ENCODE measurements at places on chromosomes 3 and 15.

- no peak for DNase-seq
These were observed 41.8 kb upstream of the IQSEC1 start for GRCh38 chr3:13114811-13115575.

DNA sequence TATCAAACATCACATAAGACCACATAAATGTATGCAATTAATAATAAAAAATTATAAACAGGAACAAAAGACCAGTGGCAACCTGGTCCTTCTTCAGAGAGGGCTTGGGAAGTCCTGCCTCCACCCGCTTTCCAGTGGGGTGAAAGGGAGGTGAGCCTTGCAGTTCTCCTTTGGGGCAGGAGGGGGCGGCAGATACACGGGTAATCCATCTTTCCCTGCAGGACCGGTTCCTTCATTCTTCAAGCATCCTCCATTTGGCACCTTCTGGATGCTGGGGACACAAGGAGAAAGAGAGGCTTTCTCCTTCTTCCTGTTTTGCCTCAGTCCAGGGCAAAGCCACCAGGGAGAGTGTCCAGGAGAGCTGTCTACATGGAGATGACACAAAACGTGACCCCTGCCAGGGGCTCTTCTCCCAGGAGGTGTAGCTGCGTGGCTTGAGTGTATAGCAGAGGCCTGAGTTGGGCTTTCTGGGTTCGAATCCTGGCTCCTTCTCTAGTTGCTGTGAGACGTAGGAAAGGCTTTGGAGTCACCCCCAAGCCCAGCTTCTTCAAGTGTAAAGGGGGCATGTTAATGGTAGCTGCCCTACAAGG, 23.2 kb downstream of the RPLP1 start:
- peak; percentile 76 for DNase-seq

DNA sequence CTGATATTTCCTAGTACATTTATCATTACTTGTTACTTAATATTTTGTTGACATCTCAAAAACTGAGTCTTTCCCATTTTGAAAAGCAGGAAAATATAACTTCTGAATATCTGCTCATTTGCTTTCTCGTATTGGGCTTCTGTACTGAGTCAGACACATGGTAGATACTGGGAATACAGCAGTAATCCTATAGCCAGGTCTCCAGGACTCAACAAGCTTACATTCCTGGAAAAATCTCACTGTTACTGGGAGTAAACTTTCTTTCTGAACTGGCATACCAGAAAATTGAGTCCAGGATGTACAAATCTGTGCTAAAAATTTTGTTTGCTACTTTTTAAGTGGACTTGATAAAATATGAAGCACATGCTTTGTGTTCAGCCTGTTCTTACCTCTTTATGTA, 240.4 kb downstream of the RBMS3 start:
- no peak for DNase-seq

DNA sequence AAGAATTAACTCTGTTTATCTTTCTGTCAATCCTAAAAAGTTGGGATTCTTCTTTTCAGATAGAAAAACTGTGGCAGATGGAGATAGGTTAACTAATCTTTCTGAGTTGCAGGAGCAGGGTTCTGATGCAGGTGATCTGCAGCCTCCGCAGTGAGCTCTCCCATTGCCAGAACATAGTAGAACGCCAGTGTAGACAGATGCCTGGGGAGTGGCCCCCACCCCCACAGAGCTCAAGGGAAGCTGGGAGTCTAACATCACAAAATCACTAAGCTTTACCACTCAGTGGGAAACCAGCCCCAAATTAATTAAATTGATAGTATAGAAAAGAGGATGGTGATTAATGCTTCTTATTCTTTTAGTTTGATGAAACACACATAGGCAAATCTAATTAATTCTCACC, 295.0 kb upstream of the ATP10A start:
- no peak for DNase-seq

GRCh38 chr3:24363242-24363641, 131.4 kb downstream of the THRB start:
- no peak for DNase-seq

- no peak for DNase-seq
These were observed 295.2 kb downstream of the VGLL3 start for GRCh38 chr3:86695752-86696151.

DNA sequence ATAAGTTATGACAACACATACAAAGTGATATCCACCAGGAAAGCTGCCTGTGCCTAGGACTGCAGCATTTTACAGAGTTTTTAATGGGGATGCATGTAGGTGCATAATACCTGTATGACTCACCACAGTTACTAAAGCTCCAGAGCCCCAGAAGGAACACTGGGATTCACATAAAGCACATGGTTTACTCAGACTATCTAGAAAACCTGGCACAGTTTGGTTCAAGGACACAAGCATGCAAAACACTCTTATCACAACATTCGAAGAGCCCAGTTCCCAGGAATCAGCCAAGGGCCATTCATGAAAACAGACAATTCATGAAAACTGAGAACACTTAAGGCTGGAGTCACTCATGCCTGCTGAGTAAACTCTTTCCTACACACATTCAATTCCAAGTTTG, 261.0 kb downstream of the PYDC2 start:
- DNase-seq: no peak

GRCh38 chr15:90599644-90600043, 69.9 kb downstream of the CRTC3 start:
- no peak for DNase-seq

GRCh38 chr3:140078940-140079339, 144.0 kb downstream of the CLSTN2 start:
- no peak for DNase-seq

DNA sequence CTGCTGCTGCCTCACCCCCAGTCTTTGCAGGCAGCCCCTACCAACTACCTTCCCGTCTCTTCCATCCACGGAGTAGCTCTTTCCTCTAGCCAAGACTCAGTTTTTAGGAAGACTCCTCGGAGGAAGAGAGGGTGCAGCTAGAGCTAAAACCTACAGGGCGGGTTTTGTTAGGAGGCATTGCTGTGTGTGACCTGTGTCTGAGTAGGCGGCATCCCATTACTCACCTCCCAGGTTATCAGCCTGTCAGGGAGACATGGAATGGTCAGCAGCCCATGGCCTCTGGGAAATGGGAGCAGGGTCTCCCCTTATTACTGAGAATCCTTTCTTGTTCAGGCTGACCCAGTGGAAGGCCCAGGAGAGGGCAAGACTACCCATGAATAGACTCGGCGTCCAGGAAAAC, 43.8 kb upstream of the FGD5 start:
- DNase-seq: no peak

- DNase-seq: no peak
These were observed 200.0 kb downstream of the ZNF385D start for GRCh38 chr3:21551019-21551418.

DNA sequence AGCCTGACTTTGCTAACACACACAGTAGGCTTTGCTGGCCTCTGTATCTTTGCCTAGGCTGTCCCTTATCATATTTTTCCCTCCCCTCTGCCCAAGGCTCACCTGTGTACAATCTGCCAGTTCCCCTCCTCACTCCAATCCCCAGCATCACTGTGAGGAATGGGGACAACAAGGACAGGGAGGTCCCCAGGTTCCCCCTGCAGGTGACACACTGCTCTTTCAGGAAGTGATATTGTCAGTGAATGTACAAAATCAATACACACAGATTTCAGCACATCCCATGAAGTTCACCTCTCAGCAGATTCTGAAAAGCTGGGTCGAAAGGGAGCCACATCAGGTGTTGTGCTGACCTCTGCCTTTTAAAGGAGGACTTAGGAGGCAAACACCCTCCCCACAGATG, 177.5 kb downstream of the RAB11A start:
- DNase-seq: no peak

DNA sequence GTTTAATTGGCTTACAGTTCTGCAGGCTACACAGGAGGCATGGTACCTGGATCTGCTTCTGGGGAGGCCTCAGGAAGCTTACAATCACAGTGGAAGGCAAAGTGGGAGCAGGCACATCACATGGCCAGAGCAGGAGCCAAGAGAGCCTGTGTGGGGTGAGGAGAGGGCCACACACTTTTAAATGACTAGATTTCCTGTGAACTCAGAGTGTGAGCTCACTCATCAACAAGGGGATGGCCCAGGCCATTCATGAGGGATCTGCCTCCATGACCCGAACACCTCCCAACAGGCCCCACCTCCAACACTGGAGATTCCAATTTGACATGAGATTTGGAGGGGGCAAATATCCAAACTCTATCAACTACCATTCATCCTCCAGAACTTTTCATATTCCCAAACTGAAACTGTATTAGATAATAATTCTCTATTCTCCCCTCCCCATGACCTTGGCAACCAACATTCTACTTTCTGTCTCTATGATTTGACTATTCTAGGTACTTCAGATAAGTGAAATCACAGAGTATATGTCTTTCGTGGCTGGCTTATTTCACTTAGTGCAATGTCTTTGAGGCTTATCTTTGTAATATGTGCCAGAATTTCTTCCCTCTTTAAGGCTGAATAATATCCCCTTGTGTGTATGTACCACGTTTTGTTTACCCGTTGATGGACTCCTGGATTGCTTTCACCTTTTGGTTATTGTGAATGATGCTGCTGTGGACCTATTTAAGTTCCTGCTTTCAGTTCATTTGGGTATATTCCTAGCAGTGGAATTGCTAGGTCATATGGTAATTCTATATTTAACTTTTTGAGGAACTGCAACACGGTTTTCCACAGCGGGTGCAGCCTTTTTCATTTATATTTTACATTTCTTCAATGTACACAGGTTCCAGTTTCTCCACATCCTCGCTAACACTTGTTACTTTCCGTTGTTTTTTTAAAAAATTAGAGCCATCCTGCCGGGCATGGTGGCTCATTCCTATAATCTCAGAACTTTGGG, 43.8 kb downstream of the TKT start:
- no peak for DNase-seq

- DNase-seq: no peak
These were observed 29.4 kb downstream of the NBEAL2 start for GRCh38 chr3:47008851-47009224.

DNA sequence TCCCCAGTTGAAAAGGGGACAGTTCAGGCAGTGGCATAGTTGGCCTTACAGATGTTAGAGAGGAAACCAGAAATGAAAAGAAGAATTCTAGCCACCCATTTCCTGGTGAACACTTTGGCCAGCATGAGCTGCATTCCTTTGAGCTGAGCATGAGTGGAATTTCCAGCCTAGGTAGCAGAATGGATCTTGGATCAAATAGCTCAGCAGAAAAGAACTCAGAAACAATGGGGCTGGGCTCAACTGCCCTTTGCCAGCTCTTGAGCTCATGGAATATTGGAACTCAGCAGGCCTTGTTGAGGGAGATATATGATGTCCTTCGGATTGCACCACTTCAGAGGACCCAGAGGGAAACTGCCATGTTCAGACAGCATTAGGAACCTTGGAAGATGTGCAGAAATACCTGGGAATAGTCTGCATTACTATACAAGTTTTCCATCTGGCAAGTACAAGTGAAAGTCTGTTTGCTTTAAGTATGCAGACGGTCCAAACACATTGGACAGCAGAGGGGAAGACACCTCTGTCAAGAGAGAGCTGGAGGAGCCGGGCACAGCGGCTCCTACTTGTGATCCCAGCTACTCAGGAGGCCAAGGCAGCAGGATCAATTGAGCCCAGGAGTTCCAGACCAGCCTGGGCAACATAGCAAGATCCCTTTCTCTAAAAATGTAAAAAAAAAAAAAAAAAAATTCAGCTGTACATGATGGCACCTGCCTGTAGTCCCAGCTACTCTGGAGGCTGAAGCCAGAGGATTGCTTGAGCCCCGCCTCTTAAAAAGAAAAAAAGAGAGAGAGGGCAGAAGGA, 3.1 kb upstream of the CDV3 start:
- DNase-seq: no peak

DNA sequence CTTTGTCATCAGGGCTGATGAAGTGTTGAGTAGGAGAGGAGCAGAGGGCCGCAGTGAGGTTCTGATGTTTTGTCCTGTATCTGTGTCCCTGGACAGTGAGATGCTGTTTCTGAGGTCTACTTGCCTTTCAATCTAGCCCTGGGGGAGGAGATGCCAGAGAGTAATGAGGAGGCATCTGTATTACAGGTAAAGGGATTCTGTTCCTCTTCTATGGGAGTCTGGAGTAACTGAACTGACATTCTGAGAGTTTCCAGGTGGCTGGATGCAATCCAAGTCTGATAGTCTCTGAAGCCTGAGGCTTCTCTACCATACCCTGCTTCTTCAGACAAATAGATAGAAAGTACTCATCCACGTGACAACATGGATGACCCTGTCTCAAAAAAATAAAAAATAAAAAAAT, 60.9 kb downstream of the IL12A start:
- no peak for DNase-seq

DNA sequence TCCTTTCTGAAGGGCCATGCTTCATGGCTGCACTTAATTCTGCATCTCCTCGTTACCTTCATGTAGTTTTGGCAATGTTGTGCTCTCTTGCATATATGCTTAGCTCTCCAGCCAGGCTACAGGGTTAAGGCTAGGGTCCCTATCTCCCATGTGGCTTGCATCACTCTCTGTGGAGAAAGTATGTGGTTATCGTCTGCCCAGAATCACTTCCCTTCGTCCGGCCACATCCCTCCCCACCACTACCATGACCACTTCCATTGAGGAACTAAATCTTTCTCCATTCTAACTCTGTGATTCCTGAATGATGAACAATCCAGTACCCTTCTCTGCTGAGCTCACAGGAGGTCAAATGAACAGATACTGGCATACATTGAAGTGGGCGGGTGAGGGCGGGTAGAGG, 34.0 kb downstream of the WWTR1 start:
- no peak for DNase-seq

DNA sequence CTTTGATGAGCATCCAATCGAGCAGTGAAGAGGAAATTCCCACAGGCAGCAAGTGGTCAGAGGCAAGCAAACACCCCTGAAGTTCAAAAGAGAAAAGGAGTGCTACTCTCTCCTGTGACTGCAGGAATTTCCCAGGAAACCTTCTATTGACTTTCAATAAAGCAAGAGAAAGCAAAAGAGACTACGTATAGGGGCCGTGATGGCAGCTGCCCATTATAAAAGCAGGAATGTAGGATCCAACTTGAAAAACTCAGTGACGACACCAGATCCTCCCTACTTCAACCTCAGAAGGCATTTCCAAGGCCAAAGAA, 53.1 kb upstream of the IP6K2 start:
- DNase-seq: no peak

DNA sequence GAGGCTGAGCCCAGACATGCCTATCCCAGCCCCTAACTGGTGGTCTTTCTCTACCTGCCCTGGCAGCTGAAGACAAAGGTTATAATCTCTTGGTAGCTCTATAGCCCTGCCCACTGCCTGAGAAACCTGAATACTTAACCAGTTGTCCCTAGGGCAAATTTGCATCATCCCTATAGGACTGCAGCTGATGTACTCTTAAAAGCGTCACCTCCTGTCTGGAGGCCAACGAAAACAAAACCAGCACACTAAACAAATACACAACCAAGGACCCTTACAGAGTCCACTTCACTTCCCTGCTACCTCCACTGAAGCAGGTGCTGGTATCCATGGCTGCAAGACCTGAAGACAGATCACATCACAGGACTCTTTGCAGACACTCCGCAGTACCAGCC, 98.0 kb downstream of the KCNAB1 start:
- DNase-seq: no peak

DNA sequence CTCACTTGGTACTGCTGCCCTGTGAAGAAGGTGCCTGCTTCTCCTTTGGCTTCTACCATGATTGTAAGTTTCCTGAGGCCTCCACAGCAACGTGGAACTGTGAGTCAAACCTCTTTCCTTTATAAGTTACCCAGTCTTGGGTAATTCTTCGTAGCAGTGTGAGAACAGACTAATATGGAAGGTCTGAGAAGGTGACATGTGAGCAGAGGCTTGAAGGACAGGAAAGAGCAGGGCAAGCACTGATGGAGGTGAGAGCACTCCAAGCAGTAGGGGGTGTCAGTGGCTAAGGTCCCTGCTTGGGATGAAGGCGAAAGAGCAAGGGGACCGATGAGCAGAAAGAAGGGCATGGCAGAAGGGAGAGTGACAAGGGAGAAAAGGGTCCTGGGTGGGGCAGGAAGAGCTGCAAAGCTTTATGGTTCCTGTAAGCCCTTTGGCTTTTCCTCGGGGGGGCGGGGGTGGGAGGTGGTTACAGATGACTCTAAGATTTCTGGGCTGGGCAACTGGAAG, 3.5 kb downstream of the EIF4E3 start:
- no peak for DNase-seq
